Adrenal gland (tissue), 19 donors: ENCODE measurements at places on chromosomes 3 and 15. TPM values are rescaled to one million over a fixed set of nuclear protein-coding genes. Genes with fewer than 3 reads are reported as not detected.

- no peak for DNase-seq
Observed at GRCh38 chr3:57160076-57160764, 4.9 kb downstream of the IL17RD start.

DNA sequence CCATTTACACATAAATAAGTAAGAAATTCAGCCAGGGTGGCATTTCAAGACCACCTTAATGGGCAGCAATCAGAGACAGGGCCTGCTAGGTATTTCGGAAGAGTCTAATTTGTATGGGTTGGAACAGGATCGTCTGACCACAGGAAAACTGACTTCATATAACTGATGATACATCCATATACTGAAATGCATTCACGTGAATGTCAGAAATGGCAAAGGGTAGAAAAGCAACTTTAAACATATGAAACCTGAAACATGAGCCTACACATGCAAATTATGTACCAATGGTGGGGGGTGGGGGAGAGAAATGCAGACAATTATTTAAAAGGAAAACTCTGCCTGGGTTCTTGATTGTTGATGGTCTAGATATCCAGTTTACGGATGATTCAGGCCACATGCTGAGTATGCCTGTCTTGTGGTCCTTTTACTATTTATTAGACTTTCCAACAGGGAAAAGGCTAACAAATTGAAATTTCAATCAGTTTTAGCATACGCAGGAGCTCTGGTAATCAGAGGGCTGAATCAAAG lies 582.2 kb downstream of the FOXP1 start:
- DNase-seq = no peak

DNA sequence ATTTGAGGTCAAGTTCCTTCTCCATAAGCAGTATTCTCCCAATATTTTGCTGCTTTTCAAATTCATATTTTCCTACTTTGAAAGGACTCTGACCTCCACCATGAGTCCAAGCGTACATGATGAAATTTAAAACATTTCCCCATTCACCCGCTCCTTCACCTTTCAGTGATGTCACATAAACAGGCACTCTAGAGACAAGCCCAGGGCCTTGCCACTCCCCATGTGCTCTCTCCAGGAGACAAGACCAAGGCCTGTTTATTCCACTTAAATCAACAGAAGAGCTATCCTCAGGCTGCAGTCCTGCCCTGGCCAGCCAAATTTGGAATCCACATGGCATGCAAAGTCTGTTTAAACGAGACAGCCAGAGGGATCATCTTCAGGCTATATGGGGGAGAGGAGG lies 161.5 kb downstream of the ARRDC4 start:
- DNase-seq = no peak

GRCh38 chr3:134955874-134956273 lies 160.8 kb downstream of the EPHB1 start:
- no peak for DNase-seq

GRCh38 chr3:111904376-111905241 lies 45.5 kb downstream of the PHLDB2 start:
- no peak for DNase-seq

DNA sequence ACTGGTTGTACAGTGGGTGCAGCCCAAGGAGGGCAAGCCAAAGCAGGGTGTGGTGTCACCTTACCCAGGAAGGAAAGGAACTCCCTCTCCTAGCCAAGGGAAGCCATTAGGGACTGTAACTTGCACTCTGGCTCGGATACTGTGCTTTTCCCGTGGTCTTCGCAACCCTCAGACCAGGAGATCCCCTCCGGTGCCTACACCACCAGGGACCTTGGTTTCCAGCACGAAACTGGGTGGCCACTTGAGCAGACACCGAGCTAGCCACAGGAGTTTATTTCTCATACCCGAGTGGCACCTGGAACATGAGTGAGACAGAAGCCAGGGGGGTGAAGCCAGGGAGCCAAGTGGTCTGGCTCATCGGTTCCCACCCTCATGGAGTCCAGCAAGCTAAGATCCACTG lies 90.7 kb downstream of the ZBBX start:
- DNase-seq = no peak

DNA sequence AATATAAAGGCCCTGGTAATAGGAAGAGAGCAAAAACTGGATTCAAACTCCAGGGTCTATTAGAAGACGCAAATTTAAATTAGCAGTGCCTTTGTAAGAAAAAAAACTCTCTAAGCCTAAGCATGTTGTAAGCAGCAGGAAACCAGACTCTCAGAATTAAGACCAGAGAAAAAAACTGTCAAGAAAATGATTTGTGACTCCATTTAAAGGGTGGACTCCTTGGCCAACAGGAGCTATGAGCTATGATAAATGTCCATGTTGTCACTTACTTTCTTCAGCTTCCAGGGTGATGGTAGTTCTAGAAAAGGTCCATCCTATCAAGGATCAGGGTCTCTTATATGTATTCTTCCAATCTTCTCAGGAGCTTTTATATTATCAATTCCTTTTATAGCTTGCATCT lies 34.9 kb upstream of the CCDC50 start:
- DNase-seq = no peak

- peak; percentile 88 for DNase-seq
Observed at GRCh38 chr3:138935863-138936740, 10.8 kb downstream of the FOXL2 start.

Gene SYNPR
- not detected for total RNA-seq

Gene ACKR2
- 1.6 TPM for total RNA-seq

Gene PATL2
- total RNA-seq = 3.3 TPM

Gene C2CD4B
- not detected for total RNA-seq
